ENCODE measurements at places on chromosomes 13 and 19. TPM values are rescaled to one million over a fixed set of nuclear protein-coding genes. Genes with fewer than 3 reads are reported as not detected.

Gene STOML3
- total RNA-seq = not detected

Gene GIPC3
- 0.32 TPM for total RNA-seq

Gene C19orf18
- total RNA-seq = not detected

Gene LAIR1
- not detected for total RNA-seq

Gene ZNF91
- 9.1 TPM for total RNA-seq

Gene FFAR1
- total RNA-seq = not detected

Gene DGKH
- 13.3 TPM for total RNA-seq

Gene FPR1
- not detected for total RNA-seq

Measured in epithelial cell of umbilical artery (primary cell).